ENCODE measurements at places on chromosomes 3 and 15. TPM values are rescaled to one million over a fixed set of nuclear protein-coding genes. Genes with fewer than 3 reads are reported as not detected.

The ZBED2 gene
- 0.04 TPM for polyA plus RNA-seq

The TICRR gene
- polyA plus RNA-seq, result 0.22 TPM

- no peaks in the 10 kb centered on the region for H3K27me3 ChIP-seq
- peak overlapping the region; percentile 81 for H3K27ac ChIP-seq
- no peaks in the 10 kb centered on the region for H3K4me1 ChIP-seq
- DNase-seq, result no peak
- H3K36me3 ChIP-seq, result peaks cover 74% of the 10 kb centered on the region
Observed at GRCh38 chr3:49358884-49359225, 702 bp upstream of the GPX1 start.

GRCh38 chr3:14633417-14633816, 18.1 kb upstream of the CCDC174 start:
- no peaks in the 10 kb centered on the region for H3K4me1 ChIP-seq
- H3K27me3 ChIP-seq, result no peaks in the 10 kb centered on the region
- H3K27ac ChIP-seq, result no peak overlapping the region
- H3K4me3 ChIP-seq, result no peak overlapping the region
- H3K36me3 ChIP-seq, result no peaks in the 10 kb centered on the region

DNA sequence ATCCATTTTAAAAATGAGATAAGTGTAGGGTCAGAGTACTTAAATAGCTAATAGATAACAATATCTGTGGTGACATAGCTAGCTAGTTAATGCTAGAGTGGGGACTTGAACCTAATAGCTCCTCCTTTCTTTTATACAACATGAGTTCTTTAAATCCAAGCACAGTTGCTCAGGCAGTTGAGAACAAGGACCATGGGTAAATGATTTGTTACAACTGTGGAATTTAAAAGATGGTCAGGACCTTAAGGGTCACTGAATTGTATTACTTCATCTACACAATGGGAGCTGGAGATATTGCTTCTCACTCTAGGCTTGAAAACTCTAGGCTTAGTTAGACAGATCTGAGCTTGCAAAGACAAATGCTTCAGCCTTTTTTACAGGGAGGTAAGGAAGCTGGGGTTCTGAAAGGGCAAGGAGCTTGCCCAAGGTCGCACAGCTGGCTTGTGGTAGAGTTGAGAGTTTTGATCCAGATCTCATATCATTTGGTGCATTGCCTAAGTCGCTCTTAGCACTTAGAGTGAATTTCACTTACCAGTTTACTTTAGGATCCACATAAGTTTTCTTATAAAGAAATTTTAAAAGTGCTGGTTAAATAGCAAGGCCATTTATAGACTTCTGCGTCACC, 90.2 kb downstream of the EDEM1 start:
- H3K4me3 ChIP-seq, result no peak overlapping the region
- no peak for DNase-seq
- no peaks in the 10 kb centered on the region for H3K4me1 ChIP-seq
- no peaks in the 10 kb centered on the region for H3K36me3 ChIP-seq
- H3K27ac ChIP-seq, result no peak overlapping the region

GRCh38 chr3:64109438-64109837, 86.1 kb upstream of the PSMD6 start:
- peak overlapping the region; percentile 22 for H3K27ac ChIP-seq
- no peaks in the 10 kb centered on the region for H3K36me3 ChIP-seq
- no peaks in the 10 kb centered on the region for H3K4me1 ChIP-seq
- peak; percentile 72 for DNase-seq
- no peaks in the 10 kb centered on the region for H3K27me3 ChIP-seq

GRCh38 chr3:171168086-171168485, 141.6 kb upstream of the SLC2A2 start:
- no peaks in the 10 kb centered on the region for H3K27me3 ChIP-seq
- DNase-seq, result peak; percentile 93
- H3K4me1 ChIP-seq, result no peaks in the 10 kb centered on the region
- peak overlapping the region; percentile 79 for H3K27ac ChIP-seq

Measured in small intestine (tissue), 16 donors.